CD8-positive, alpha-beta memory T cell (primary cell): ENCODE measurements at places on chromosomes 13 and 19. TPM values are rescaled to one million over a fixed set of nuclear protein-coding genes. Genes with fewer than 3 reads are reported as not detected.

DNA sequence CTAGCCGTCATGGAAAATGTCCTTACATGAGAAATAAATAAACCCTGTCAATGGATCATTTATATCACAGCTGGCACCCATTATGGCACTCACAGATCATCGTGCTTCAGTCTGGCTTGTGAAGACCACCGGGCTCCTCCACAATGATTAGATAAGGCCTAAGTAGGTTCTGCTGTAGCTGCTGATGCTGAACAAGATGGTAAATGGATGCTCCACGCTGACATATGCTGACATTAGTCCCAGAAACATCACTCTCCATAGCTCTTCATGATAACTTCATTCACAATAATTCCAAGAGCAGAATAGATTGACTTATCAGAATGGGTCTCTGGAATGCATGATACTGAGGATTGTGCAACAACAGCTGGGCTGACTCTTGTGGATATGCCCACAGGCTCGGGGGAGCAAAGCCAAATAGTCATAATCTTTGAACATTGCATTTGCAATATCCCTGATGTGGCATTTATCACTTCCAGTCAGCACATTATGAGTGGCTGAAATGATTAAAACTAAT, 63.8 kb upstream of the RXFP2 start:
- DNase-seq: no peak

Gene PRRG2
- total RNA-seq: 1.2 TPM

DNA sequence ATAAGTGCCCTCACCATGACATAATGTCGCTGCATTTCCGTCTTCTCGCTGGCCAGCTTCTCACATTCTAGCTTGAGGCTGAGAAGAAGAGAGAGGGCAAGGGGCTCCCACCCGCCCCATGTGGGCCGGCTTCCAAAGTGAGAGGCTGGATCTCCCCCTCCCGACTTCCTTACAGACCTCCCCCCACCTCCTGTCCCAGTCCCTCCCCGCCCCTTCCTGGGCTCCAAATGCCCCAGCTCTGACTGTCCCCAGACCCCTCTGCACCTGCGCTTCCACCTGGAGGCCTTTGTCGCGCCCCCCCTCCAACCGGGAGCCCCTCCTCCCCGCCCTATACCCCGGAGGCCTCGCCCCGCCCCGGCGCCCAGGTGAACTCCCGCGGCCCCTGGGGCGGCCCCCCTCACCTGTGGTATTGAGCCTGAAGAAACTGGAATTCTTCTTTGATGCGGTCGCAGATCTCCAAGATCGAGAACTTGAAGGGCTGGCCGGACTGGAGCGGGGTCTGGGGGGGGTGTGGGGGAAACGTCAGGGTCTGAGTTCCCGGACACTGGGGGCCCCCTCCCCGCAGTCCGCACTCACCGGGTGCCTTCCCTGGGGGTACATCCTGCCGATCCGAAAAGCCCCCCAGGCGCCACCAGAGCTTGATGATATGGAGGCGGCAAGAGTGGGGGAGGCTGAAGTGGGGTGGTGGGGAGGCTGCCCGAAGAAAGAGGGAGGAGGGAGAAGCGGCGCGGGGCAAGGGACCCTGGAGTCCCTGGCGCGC, 595 bp downstream of the TLE2 start:
- DNase-seq: no peak

- peak; percentile 75 for DNase-seq
Observed at GRCh38 chr19:6772028-6772865, at the start of gene VAV1. TSS of gene VAV1 (plus strand) at chr19:6772708. CDS start at chr19:6772808, 100 bp downstream.

GRCh38 chr13:50400035-50400726, 384.9 kb downstream of the KCNRG start:
- no peak for DNase-seq

DNA sequence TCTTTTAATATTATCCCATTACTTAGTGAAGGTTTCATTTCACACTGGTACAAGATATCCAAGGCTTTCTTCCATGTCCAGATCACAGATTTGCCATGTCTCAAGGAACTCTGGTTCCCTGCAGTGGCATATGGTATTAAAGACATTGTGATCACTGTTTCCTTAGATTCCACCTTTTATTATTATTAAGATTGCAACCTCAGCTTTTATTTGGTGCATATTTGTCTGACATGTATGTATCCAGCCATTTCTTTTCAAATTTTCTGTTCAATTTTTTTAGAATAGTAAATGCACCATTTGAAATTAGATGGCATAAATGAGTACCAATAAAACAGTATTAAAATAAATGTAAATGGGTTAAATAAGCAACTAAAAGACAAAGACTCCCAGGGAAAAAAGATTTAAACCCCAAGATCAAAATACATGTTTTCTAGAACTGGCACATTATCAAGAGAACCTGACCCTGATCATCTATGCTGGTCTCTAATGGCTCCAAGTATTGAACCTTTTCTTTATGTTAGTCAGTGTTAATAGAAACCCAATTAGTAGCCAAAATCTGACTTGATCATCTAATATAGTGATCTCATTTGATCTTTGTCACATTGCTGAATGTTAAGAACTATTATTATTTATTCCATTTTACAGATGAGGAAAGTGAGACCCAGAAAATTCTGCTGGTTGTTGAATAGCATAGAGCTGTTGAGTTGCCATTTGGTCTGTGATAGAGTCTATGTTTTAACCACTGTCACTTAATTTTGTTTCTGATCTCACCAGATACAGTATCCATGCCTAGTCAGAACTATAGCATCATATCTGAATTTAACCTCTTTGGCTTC, at the start of gene OR10H4:
Gene OR10H4, plus strand, starts transcription at position 786 of the 836 bp plus-strand sequence. Its CDS starts 0 bp downstream, at position 786.
- DNase-seq: no peak

GRCh38 chr13:72952529-72953141, 106.2 kb upstream of the KLF5 start:
- DNase-seq: no peak

Gene CNN2
- total RNA-seq: 78.9 TPM

GRCh38 chr13:40666933-40667621, 636 bp upstream of the FOXO1 start:
- DNase-seq: peak; percentile 17

DNA sequence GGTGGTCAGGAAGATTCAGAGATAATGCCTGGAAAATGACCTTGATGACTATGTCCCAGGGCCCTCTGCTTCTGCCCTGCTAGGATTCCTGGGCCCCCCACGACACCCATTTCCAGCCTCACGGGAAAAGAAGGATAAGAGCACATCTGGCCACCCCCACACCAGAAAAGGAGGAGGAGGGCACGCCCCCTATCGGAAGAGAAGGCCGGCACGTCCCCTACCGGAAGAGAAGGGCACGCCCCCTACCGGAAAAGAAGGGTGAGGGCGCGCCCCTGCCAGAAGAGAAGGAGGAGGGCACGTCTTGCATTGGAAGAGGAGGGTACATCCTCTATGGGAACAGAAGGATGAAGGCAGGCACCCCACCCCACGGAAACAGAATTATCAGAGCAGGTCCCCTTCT, 84.3 kb downstream of the IER2 start:
- DNase-seq: peak; percentile 38

Gene VMAC
- total RNA-seq: 4.1 TPM

GRCh38 chr19:3186891-3187661, 1.3 kb downstream of the NCLN start:
- no peak for DNase-seq

DNA sequence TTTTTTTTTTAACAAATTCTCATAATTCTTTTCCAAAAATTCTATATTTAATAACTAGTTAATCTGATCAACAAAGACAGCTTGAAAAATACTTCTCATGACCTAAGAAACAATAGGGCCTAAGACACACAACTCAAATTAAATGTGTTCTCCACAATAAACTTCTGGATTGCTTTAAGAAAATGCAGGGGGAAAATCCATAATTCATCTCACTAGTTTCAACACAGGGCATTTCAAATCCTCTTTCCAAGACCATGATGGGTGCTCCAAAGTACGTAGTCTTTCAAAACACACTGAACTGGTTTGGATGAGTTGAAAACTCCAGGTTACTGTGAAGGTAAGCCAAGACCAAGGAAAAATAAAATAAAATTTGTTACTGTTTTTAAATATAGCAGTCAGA, 62.6 kb downstream of the DCLK1 start:
- no peak for DNase-seq
